HS-5 (cell line): ENCODE measurements at places on chromosomes 3 and 15.

DNA sequence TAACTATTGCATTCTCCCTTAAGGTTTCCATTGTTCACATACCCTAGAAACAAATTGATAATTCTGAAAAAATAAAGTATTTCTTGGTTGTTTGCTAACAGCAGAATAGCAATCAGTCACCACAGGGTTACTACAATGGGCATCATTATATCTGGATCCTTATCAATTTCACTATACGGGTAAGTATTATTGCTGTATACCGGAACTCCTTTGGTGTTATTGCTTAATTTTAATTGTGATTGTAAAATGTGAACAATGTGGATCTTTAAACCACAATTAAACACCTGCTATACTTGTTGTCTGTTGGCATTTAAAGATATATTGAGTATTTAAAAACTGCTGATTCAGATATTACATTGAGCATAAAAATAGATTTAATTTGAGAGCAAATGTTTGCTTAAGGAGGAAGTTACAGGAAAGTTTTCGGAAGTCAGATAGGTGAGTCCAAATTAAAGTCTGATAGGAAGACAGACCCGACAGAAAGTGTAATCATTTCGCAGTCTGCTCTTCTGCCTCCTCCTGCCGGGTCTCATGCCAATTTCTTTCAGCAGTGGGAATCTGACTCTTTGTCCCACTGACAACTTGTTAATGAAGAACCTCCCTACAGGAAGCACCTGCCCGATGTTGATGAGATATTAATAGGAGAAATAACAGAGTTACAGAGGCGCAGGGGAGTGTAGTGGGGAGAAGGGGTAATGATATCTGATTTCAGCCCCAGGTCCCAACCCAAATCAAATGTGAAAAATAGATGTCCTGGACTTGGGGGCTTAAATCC lies 169.7 kb upstream of the TBC1D5 start:
- no peak for DNase-seq

DNA sequence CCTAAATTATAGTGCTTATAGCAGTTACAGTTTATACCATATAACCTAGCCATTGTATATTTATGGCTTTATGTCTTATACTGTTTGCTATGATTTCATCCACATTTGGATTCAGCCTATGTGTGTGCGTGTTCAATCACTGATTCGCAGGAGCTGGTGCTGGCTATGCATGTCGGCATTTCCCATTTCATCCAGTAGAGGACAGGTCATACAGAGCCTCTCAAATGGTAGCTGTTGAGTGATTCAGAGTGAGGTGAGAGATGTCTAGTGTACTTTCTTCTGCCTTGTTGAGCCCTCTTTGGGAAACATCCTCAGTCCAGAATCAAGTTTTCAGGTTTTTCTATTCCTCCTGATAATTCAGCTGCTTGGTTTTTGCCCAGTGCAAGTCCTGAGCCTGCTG lies 76.1 kb downstream of the FRMD4B start:
- DNase-seq: peak; percentile 26

DNA sequence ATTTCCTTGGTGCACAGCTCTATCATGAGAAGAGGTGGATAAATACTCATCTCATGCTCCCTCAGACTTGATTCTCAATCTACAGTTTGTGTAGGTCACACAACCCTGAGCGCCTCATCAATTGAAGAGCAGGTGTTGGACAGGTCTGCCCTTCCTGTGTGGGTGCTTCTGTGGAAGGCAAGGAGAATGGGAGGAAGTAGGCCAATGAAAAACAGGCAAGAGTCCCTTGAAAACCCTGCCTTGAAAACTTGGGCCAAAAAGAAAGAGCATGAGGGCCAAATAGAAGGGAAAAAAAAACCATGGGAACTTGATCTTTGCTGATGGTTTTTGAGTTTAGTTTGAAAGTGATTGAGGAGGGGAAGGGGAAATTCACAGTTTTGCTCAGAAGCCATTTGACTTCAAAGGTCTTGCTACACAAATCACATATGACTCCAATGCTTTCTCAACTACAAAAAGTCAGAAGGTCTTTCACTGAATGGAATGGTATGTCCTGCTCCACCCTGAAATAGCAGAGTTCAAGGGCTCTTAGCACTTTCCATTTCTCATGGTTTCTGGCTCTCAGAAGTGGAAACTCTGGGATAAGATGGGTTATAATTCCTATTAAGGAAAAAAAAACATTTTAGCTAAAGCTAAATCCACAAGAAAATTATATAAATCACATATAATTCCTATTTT lies 37.2 kb upstream of the TM4SF1 start:
- DNase-seq: no peak

DNA sequence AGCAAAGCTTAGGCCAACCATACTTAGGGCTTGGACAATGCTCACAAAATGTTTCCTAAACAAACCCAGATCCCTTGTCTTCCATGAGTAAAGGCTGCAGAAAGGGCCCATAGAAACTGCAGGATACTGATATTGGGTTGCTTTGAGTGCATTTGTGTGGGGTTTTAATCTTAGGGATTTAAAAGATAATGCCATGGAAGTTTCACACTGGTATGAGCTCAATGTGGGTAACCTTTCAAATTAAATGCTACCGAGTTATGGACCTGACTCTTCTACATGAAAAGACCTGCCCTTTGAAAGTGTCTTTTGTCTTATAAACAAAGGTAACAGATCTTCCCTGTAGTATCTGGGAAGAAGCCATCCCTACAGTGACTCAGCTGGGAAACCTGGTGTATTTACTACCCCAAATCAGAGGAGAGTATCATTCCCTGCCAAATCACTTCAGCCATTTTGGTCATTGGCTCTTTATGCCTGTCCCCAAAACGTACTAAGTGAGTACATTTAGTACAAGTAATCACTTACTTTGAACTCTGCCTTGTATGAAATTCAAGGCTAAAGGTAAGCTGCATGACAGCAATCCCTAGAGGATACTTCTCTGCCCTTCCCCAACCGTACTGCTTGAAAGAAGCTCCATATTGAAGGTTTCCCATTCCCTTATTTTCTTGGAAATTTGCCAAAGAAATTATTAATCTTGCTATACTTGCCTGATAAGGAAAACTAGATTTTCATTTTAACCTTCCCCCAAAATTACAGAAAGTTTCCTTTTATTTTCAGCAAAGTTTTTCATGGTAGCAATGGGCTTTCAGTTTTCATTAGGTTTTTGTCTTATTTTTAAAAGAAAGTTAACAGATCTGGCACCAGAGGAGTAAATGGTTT lies 7.2 kb downstream of the TM4SF1 start:
- no peak for DNase-seq

DNA sequence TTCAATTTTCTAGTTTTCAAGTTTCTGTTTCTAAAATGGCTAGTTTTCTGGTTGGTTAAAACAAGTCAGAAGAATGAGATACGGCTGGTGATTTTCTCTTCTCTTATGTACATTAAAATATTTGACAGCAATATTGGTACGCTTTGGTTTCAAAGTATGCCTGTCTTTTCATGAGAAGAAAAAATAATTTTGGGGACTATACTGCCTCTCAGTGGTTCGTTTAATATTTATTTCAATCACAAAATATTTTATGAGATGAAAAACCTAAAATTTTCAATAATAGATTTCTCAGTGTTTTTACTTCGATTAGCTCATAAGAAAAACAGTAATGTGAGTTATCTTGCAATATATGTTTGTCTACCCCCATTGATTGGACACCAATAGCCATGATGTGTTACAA lies 72.8 kb upstream of the AADACL2 start:
- DNase-seq: no peak

GRCh38 chr3:119660474-119661440 lies at the start of gene POPDC2:
Gene POPDC2 (minus strand): TSS chr3:119660589. CDS start chr3:119660423, 166 bp downstream.
- DNase-seq: no peak
